Foreskin keratinocyte (primary cell): ENCODE measurements at places on chromosomes 12 and 14.
A peak's percentile ranks its signal among the peaks of the same experiment; 100 is the strongest.

DNA sequence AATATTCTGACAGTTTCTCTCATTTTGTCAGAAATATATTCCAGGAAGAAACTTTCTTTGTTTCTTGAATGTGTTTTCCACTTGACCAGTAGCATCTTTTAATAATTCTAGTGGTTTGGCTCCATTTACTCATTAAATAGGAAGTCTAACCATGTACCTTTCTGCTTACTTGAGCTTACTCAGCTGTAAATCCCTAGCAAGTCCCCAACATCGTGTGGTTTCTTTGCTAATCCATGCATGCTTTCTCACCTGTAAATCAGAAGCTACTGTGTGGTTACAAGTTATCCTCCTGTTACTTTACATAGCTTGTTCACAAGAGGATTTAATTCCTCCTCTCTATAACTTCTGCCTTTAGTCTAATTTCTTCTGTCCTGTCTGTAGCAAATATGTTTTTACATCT lies 227.7 kb downstream of the FSCB start:
- no peak for DNase-seq

- peak; percentile 13 for DNase-seq
Measured at GRCh38 chr12:17304503-17305347, 698.8 kb upstream of the LMO3 start.

GRCh38 chr12:3446235-3446634 lies 44.8 kb upstream of the PRMT8 start:
- DNase-seq = no peak

DNA sequence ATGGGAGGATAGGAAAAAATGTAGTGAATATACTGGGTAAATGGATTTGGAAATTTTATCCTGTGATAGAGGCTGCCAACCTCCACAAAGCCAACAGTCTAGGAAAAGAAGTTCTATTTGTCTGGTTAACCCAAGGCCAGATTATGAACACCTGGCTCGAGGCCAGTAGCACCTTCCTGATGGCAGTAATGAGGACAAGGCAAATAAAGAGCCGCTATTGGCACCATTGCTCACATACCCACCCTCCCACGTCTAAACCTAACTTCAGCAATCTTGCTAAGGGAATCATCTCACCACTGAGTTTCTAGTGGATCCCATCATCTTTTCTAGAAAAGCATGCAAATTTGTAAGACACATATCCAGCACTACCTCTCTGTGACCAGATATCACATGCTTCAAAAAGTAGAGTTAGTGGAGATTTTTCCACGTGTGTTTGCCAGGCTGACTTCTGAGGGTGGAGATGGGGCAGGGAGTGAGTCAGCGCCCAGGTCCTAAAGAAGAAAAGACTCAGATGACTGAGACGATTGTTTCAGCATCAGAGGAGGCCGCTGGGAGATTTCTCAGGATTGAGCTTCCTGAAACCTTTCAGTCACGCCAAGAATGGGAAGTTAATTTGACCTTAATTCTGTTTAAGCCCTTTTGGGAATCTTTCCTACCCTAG lies 362.9 kb downstream of the EMP1 start:
- no peak for DNase-seq

DNA sequence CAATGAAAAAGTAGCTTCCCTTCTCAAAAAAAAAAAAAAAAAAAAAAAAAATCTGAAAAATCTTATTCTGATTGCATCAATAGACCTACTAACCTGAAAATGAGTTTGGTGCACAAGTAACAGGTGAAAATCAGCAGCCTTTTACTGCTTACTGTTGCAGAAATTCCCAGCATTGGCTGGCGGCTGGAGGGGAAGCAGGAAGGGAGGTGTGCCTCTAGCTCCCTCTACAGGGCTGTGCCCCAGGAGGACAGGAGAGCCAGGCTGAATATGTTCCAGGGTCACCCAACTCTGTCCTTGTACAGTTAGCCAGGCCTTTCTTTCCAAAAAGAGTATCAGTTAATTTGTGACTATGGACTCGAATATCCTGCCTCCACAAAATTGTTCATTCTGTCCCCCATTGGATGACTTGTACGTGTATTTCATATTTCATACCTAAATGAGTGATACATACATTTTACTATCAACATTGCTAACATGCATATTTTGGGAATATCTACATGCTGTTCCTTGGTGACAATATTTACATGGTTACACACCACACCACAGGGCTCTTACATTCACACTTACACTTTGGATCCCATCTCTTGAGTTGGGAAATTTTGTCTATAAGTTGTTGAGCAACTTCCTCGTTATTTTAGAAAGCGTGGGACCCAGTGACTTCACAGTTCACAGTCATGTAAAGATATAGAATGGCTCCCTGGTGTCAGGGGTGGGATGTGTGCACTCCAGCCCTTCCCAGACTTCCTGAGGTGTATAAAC lies 124.8 kb downstream of the SAMD4A start:
- DNase-seq = no peak

DNA sequence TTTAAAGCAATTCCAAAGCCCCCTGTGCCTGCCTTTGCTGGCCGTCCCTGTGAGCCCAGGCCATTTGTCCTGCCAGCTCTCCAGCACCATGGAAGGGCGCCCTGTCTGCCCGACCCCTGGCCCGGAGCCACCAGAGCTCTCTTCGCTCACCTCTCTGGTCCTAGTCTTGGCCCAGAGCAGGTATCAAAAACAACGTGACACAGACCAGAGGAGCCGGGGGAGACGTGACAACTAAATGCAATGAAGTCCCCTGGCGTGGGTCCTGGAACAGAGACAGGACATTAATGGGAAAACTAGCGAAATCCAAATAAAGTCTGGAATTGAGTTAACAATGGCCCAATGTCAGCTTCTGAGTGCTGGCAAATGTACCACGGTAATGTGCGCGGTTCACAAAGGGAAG lies 83.2 kb upstream of the DIO3 start:
- DNase-seq = no peak

DNA sequence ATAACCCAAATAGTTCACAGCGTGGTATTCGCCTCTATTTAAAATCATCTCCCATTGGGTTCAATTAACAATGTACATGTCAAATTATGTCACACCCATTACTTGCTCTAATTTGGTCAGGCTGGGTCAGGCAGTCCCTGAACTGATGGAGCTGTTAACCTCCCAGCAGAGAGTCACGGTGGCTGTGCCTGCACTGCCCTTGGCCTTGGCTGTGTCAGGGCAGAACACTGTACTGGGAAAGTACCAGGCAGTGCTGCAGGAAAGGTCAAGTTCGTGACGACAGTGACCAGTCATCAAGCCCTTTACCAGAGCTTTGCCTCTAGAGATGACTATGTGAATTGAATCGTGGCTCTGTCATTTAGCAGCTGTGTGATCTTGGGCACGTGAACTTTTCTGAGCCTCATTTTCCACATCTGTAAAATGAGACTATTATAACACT lies 100.0 kb downstream of the ARF6 start:
- no peak for DNase-seq

DNA sequence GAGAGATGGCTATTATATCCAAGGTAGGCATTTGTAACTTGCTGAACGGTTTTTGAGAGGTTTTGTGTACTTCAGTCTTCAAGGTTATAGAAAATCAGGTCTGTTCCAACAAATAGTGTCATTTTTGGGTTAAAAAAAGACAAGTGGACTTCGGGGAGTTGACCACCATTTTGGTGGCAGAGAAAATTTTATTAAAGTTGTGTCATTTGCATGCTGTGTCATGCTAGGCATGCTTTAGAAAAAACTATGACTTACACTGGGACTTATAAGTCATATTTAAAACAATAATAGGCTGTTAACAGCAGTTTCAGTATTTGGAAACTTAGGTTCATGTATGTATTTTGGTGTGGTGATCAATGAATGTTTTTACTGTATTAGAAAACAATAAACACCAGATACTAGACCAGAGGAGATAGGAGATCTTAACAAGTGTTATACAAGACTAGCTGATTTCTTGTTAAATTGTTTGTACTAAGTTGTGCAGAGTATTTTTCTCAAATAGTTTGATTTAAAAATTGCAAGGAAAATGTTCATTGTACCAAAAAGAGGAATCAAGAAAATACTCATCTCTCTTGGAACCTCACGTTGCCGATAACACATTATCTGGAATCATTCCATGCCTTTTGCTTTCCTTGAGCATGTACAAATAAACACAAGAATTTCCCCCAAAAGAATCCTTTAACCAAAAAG lies 1.4 kb downstream of the RAN start:
- DNase-seq = peak; percentile 25

DNA sequence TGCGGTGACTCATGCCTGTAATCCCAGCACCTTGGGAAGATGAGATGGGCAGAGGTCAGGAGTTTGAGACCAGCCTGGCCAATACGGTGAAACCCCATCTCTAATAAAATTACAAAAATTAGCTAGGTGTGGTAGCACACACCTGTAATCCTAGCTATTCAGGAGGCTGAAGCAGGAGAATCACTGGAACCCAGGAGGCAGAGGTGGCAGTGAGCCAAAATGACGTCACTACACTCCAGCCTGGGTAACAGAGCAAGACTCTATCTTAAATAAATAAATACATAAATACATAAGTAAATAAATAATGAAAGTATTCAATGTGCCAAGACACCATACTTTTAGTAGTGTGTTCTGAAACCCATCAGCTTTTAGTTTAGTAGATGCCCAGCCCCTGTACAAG lies 308.1 kb upstream of the FLRT2 start:
- DNase-seq = no peak

DNA sequence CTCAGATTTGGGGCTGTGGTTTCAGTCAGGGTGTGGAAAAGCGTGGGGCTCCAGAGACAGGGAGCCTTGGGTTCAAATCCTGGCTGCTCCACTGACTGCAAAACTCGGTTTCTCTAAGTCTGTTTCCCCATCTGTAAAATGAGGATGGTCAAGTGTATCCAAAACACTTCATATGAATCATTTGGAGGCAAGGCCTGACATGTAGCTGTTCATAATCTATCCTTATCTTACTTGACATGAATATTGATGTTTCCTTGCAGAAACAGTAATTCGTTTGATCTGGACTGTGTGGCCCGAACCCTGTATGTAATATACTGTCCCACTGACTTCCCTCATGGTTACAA lies 1.5 kb upstream of the CCDC63 start:
- peak; percentile 49 for DNase-seq

GRCh38 chr12:114812858-114813761 lies 129.1 kb upstream of the TBX3 start:
- no peak for DNase-seq

- DNase-seq = no peak
Measured at GRCh38 chr14:99707420-99707819, 23.3 kb downstream of the CYP46A1 start.

DNA sequence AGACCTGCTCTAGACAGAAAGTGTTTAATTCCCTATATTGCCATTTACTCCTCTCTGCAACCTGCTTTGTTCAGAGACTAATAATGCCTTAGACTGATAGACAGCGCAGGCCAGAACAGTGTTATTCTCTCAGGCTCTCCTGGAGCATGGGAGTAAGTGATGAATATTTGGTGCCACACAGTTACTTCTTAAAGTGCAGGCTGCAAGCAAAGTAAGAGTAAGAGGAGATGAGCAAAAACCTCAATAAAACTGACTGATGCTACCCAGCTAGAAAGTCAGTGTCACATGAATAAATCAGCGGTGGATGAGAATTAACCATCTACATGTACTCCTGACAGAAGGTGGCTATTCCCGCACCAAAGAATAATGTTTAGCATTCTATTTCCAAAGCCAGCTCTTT lies 9.9 kb downstream of the TRIM9 start:
- DNase-seq = no peak

GRCh38 chr12:65330331-65330730 lies 51.8 kb downstream of the MSRB3 start:
- DNase-seq = no peak

- DNase-seq = no peak
Measured at GRCh38 chr12:128571906-128572810, 251.6 kb downstream of the SLC15A4 start.

GRCh38 chr12:21296751-21297406 lies 37.8 kb downstream of the SLCO1A2 start:
- no peak for DNase-seq

DNA sequence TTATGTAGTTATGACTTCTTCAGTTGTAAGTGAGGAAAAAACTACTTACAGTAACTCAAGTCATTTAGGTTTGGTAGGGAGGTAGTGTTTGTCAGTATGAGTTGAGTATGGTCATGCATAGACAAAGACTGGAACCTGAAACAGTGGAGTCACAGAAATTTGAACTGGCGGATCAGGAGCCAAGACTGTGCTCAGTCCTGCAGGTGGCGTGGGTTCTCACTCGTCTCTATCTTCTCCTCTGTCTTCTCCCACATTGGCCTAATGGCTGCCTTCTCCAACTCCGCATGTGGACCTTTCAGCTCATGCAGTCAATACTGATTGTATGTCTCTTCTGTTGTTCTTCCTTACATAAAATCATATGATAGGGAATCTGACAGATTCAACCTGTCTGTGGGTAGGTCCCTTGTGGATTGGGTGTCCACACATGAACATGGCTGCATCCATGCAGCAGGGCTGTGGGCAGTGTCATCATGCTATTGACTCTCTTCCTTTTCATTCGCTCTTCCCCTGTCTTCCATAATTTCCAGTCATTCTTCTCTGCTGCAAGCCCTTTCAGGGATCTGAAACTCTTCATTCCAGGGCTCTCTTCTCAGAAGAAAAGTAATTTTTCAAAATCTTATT lies 78.8 kb upstream of the NEDD1 start:
- no peak for DNase-seq

- peak; percentile 96 for DNase-seq
Measured at GRCh38 chr12:65004270-65004669, 116.8 kb downstream of the WIF1 start.

GRCh38 chr12:6959058-6959804 lies 8.1 kb downstream of the PTPN6 start:
- no peak for DNase-seq

DNA sequence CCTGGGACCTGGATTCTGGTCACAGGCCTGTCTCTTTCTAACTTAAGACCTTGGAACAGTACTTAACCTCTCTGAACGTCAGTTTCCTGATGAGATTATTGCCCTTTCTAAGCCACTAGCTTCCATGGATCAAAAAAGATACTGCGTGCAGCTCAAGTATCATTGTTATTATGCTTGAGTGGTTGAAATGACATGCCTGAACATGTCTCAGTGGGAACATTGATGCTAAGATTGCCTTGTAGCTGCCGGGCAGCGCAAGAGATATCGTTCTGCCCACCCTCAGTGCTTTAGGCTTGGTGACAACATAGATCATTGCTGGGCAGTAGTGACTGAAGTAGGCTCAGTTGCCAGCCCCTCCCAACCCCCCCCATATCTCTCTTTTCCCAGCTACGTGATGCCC lies 131.9 kb downstream of the SMOC1 start:
- peak; percentile 43 for DNase-seq

DNA sequence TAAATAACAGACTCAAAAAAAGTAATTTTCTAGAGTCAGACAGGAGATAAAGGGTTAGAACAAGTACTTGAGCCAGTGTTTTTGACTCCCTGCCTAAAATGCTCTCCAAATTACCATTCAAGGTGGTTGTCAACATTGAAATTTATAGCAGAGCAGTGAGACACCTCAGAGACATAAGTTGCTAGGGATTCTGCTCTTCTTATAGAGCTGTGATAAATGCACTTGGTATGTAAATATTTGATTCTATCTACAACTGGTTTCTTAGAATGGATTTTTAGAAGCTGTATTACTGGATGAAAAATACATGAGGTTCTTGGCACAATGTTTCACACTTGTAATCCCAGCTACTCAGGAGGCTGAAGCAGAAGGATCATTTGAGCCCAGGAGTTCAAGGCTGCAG lies 83.9 kb upstream of the OSBPL8 start:
- DNase-seq = peak; percentile 40

- DNase-seq = no peak
Measured at GRCh38 chr12:117547209-117547608, 185.8 kb upstream of the NOS1 start.
